ENCODE measurements at places on chromosomes 7 and 10.
A peak's percentile ranks its signal among the peaks of the same experiment; 100 is the strongest.

GRCh38 chr10:44961931-44962750, 2.5 kb downstream of the RASSF4 start:
- no peak for DNase-seq

- no peak for DNase-seq
Observed at GRCh38 chr10:113441220-113441619, 111.6 kb upstream of the HABP2 start.

- no peak for DNase-seq
Observed at GRCh38 chr10:119274519-119275045, 67.2 kb downstream of the GRK5 start.

DNA sequence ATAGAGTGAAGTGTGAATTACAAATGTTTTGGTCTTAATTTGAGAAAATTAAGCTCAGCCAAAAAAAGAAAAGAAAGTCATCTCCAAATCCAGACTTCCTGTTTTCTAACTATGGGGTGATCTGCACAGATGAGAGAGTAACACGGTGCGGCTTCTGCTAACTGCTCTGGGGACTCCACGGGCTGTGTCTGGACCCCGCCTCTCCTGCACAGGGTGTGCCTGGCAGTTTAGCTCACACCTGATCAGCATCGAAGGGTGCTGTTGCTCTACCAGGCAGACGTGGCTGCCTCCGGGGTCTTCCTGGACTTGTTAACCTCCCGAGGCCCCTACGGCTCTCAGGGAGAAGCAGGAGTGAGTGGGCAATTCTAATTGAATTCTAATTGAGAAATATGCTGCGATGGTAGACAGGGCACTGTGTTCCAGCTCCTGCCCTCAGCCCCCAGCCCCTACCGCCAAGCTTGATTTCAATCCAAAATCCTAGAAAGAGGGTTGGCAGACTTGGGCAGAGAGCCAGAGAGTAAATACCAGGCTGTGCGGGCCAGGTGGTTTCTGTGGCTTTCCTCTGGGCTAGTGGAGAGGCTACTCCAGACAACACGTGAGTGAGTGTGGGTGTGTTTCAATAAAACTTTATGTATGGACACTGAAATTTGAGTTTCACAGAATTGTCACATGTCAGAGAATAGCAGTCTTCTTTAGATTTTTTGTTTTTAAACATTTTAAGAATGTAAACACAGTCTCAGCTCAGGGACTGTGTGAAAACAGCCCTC, 13.4 kb downstream of the SHH start:
- no peak for DNase-seq

DNA sequence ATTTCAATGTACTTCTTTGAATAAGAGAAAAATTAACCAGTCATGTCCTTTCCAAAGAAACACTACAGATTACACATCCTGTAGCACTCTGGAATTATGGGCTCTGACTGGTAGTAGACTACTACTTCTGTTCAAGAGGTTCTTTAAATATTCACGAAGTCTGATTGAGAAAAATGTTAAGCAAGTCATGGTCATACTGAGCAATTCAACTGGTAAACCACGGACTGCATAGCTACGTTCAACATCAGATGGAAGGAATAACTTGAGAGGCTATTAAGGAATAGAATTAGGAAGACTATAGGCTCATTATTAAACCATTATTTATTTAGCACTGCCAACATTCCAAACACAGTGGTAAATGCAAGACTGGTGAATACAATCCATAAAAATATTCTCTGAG, 160.8 kb downstream of the IMMP2L start:
- DNase-seq: no peak

GRCh38 chr10:9244864-9245263, 1190.4 kb downstream of the GATA3 start:
- no peak for DNase-seq

DNA sequence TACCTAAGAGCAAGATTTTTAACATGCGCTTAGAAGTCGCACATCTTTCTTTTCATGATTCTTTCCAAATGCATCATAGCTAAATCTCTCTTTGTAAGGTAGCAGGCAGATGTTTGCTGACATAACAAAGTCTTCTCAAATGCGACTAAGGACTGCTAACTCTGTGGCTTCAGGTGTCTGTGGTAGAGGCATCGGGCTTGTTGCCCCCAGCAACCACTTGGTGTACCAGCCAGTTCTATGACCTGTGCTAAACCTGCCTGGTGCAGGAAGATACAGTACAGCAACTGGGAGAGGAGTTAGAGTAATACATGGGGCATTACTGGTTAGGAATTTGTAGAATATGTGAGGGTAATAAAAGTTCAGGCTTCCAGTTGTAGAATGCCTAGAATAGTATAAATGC, 654.1 kb downstream of the NRG3 start:
- DNase-seq: no peak

GRCh38 chr7:91367812-91368578, 103.8 kb downstream of the FZD1 start:
- DNase-seq: no peak

DNA sequence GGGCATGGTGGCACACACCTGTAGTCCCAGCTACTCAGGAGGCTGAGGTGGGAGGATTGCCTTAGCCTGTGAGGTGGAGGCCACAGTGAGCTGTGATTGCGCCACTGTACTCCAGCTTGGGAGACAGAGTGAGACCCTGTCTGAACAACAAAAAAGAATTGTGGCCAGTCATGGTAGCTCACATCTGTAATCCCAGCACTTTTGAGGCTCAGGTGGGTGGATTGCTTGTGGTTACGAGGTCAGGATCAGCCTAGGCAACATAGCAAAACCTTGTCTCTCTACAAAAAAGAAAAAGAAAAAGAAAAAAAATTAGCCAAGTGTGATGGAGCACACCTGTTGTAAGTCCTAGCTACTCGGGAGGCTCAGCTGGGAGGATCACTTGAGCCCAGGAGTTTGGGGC, 22.8 kb downstream of the MARCHF5 start:
- DNase-seq: no peak

- DNase-seq: no peak
Observed at GRCh38 chr7:111093496-111093895, 2.6 kb downstream of the LRRN3 start.

DNA sequence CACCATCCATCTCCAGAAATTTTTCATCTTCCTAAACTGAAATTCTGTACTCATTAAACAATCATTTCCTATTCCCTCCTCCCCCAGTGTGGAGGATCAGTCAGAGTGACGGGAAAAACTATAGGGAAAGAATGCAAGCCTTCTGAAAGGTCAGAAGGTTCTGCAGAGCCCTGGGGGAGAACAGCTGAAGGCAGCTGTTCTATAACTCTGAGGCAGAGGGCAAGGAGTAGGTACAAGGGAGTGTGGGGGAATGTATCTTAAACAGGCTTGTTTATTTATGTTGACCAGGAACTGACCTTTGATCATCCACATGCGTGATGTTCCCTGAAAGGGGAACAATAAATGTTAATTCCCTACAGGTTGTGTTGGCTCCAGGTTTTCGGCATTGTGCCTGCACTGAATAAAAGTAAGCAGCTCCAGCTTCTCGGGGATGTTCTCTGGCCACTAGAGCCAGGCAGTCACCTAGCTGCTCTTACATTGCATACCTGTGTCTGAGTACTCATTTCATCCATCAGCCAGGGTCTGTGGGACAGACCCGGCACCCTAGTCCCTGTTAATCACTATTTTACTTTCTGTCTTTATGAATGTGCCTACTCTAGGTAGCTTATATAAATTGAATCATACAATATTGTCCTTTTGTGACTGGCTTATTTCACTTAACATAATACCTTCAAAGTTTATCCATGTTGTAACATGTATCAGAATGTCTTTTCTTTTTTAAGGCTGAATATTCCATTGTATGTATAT, 5.8 kb downstream of the IFIT1 start:
- DNase-seq: no peak

DNA sequence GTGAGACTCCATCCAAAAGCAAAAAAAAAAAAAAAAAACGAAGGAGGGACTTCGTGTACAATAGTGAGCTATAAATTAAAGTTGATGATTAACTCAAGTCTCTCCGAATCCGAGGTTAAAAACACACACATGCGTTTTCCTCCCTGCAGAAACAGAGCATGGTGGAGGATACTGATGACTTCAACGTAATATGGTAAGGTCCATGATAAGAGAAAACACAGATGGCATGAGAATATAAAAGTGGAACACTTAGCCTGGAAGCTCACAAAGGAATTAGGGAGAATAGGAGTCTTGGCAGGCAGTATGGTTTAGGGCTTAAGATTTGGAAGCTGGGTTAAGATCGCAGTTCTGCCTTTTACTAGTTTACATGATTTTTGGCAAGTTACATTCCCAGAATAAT, 20.1 kb upstream of the GSTK1 start:
- no peak for DNase-seq

- DNase-seq: peak; percentile 38
Observed at GRCh38 chr7:155009570-155010157, 6.7 kb upstream of the PAXIP1 start.

- no peak for DNase-seq
Observed at GRCh38 chr10:30973737-30974136, 57.9 kb downstream of the ZNF438 start.

GRCh38 chr10:73099141-73099540, 2.5 kb upstream of the P4HA1 start:
- no peak for DNase-seq

- no peak for DNase-seq
Observed at GRCh38 chr10:22854935-22855421, 72.9 kb upstream of the ARMC3 start.

GRCh38 chr7:134992626-134993179, 6.4 kb downstream of the AGBL3 start:
- peak; percentile 39 for DNase-seq

DNA sequence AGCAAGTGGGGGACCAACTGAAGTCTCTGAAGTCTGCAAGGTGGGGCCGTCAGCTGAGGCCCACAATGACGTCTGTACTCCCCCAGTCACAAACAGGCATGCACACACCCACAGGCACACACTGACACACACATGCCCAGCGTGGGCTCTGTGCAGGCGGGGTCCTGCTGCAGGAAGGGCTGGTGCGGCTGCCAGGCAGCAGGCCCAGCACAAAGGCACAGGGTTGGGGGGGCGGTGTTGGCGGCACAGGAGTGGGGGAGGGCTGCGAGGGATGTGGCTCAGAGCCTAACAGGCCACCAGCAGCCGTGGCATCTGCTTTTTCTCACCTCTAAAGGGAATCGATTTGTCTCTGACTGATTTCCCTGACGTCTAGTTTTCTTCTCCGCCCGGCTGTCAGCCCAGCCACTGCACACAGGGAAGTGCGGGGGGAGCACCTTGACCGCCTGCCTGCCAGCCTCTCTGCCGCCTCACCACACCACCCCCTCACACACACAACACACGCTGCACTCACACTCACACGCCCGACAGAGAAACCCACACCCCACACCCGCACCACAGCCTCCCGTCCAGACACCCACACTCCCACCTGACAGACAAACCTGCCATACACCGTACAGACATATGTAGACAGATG, 43.5 kb upstream of the ZMIZ1 start:
- peak; percentile 51 for DNase-seq

DNA sequence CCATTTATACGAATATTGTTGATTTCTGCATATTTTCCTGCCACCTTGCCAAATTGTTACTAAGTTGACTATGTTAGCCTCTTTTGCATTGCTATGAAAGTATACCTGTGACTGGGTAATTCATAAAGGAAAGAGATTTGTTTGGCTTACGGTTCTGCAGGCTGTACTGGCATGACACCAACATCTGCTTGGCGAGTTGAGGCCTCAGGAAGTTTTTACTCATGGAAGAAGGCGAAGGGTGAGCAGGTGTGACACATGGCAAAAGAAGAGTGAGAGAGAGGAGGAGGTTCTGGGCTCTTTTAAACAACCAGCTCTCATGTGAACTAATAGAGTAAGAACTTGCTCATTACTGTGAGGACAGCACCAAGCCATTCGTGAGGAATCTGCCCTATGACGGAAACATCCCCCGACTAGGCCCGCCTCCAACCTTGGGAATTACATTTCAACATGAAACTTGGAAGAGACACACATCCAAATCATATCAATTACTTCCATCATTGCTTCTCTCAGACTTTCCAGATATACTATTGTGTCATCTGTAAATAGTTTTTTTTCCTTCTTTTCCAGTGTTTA, 8.4 kb downstream of the RALA start:
- no peak for DNase-seq

DNA sequence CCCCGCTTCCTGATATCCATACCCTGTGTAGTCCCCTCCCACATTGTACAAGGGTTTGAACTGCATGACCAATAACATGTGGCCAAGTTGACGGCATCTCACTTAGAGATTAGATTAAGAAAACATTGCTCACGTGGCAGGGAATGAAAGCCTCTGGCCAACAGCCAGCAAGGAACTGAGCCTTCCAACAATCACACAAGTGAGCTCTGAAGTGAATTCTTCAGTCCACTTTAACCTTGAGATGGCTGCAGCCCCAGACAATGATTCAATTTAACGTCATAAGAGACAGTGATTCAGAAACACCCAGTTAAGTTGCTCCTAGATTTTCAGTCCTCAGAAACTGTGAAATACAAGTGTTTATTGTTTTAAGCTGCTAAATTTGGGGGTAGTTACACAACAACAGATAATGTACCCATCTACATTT, 165.9 kb upstream of the PLXNA4 start:
- no peak for DNase-seq

- DNase-seq: no peak
Observed at GRCh38 chr7:150963707-150964559, 14.2 kb downstream of the KCNH2 start.

DNA sequence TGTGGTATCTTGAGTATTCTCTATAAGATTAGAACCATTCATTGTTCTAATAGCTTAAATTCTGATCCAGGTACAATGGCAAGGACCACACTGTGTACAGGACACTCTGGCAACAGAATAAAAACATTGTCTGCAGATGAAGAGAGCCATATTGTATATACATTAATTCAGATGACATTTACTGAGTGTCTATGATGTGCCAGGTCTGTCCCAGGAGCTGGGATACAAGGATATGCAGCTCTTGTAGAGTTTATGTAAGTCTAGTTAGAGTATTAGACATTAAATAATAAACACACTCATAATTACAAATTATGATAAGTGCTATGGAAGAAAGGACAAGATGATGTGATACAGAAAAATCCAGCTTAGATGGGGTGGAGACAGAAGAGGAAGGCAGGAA, 184.1 kb downstream of the HIBADH start:
- DNase-seq: no peak

DNA sequence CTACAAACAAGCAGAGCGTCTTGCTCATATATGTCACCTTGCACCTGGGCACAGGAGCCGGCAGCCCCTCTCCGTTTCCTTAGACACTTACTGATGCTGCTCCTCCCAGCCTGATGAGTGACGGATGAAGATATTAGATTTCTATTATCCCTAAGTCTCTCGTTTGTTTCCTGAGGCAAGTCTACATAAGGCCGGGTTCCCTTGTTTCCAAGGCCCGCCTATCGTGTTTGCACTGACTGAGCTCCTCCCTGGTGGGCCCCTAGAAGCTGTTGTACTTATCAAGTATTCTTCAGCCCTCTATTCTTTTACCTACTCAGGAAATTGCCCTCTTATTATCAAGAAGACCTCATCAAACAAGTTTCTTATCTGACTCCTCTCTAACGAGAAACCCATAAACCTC, 18.5 kb downstream of the SH3PXD2A start:
- no peak for DNase-seq

- no peak for DNase-seq
Observed at GRCh38 chr7:118372530-118372929, 148.0 kb downstream of the ANKRD7 start.

- no peak for DNase-seq
Observed at GRCh38 chr10:3180355-3181025, 7.9 kb upstream of the PITRM1 start.
